Left lung (tissue), 14 donors: ENCODE measurements at places on chromosomes 12 and 14.
A peak's percentile ranks its signal among the peaks of the same experiment; 100 is the strongest.

DNA sequence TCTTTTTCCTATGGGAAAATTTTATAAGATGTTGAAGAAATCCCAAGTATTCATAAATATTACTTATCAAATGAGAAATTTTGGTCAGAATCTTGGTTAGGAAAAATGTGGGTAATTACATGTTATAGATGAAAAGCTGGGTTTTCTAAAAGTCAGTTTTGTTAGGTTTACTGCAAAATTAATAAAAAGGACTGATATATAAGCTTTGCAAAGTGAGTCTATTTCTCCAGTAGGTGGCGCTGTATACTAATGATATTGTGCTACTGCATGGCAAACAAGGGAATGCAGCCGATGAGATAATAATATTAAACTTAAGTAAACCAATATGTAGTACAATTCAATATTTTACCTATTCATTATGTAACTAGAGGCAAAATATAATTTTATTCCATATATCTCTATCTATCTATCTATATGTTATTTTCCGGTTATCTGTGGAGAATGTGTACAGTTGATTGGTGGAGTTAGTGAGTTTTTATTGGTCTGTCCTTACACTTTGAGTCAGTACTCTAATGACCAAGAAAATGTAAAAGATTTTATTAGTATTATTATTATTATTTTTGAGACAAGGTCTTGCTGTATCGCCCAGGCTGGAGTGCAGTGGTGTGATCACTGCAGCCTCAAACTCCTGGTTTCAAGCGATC is 32.9 kb downstream of the MIPOL1 start:
- DNase-seq: no peak

- peak; percentile 43 for DNase-seq
Observed at GRCh38 chr12:1203735-1204019, 212.7 kb downstream of the ERC1 start.

DNA sequence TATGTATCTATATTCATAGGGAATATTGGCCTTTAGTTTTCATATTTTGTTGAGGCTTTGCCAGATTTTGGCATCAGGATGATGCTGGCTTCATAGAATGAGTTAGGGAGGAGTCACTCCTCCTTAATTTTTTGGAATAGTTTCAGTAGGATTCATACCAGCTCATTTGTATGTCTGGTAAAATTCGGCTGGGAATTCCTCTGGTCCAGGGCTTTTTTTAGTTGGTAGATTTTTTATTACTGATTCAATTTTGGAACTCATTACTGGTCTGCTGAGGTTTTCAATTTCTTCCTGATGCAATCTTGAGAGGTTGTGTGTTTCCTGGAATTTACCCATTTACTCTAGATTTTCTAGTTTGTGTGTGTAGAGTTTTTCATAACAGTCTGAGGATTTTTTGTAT is 175.2 kb downstream of the EPS8 start:
- no peak for DNase-seq

- peak; percentile 65 for DNase-seq
Observed at GRCh38 chr14:68016255-68016914, 196.8 kb downstream of the RAD51B start.

DNA sequence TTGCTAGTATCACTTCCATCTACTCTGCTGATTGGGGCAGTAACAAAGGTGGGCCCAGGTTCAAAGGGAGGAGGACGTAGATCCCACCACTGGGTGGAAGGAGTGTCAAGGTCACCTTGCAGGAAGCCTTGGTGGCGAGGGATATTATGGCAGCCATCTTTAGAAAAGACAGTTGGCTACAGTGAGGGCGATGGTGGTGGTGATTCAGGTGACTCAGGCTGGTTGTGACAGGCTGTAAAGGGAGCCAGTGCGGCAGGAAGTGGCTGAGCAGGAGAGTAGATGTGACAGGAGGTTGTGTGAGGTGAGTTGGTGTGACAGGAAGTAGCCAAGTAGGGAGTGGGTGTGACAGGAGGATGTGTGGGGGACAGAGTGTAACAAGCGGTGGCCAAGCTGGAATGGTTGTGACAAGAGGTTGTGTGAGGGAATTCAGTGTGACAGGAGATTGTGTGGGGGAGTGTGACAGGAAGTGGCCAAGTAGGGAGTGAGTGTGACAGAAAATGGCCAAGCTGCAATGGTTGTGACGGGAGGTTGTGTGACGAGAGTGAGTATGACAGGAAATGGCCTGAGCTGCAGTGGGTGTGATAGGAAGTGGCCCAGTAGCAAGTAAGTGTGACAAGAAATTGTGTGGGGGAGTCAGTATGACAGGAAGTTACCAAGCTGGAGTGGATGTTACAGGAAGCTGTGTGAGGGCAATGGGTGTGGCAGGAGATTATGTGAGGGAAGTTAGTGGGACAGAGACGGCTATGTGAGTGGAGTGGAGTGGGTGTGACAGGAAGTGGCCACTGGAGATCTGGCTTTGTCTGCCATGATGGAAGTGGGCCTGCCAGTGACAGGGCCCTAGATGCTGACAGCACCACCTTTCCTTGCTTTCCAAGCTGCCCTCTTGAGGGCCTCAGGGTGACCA is 136.5 kb upstream of the MYL2 start:
- DNase-seq: peak; percentile 46

- no peak for DNase-seq
Observed at GRCh38 chr12:76113800-76114757, 29.6 kb upstream of the NAP1L1 start.

GRCh38 chr14:104992501-104992900 is 6.9 kb downstream of the CLBA1 start:
- DNase-seq: no peak

GRCh38 chr12:96473394-96474093 is 15.8 kb upstream of the CFAP54 start:
- DNase-seq: no peak

DNA sequence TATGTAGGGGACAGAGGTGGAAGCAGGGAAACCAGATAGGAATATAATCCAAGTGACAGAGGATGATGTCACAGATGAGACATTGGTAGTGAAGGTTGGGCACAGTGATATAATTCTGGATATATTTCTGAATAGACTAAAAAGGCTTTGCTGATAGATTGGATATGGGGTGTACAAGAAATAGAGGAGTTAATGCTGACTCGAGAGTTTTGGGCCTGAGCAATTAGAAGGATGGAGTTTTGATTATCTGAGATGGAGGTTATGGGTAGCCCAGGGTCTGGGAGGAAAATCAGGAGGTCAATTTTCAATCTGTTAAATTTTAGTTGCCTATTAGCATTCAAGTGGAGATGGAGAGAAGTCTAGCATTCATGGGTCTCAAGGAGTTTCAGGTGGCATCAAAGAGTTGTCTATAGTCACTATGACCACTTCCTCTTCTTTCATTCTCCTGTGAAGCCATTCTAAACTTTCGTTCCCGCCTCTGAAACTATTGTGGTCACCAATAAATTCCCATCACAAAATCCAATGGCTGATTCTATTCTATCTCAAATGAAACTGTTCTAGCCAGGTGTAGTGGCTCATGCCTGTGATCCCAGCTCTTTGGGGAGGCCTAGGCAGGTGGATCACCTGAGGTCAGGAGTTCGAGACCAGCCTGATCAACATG is 10.6 kb upstream of the ANO6 start:
- DNase-seq: no peak

- no peak for DNase-seq
Observed at GRCh38 chr14:96926001-96926400, 128.8 kb downstream of the VRK1 start.

DNA sequence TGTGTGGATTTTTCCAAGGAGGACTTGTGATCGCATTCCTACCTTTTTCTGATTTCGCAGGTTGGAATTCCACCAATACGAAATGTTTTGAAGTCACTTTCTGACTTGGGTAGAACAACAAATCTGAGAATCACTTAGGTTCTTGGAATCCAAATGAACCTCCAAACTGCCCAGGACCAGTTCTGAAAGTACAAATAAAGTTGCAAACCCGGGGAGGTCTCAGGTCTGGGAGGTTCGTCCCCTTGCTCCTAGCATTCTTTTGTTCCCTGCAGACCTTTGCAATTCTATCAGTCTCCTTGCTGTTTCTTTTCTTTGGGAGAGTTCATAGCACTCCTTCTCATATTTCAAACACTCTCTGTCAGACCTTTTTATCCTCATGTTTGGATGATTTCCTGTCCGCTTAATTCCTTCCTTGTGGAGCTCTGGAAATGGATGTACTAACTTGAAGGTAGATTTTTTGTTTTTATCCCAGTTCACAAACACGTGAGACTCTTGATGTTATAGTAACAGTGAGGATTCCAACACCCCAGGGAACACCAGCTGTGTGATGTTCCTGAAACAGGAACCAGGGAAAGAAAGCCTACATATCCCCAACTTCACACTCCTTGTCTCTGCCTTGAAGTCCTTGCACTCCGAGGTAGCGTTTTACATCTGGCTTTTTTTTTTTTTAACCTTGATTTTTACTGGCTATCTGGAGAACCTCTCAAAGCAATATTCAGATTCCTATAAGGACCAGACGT is 70.6 kb downstream of the TMEM132C start:
- no peak for DNase-seq

DNA sequence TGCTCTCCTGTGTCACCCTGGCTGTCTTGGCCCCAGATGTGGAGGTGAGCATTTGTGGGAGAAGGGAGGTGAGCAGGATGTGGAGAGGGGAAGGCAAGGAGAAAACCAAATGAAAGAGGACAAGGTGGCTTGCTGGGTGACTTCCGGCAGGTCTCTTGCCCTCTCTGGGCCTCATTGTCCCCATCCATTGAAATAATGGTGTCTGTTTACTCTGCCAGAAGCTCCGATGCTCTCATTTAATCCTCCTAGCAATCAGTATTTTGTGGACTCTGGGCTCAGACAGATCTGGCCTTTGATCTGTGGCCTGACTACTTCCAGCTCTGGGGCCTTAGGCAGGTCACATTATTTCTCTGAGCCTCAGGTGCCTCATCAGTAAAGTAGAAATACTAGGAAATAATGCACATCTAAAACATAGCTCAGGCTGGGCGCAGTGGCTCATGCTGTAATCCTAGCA is 30.6 kb downstream of the MVK start:
- no peak for DNase-seq

DNA sequence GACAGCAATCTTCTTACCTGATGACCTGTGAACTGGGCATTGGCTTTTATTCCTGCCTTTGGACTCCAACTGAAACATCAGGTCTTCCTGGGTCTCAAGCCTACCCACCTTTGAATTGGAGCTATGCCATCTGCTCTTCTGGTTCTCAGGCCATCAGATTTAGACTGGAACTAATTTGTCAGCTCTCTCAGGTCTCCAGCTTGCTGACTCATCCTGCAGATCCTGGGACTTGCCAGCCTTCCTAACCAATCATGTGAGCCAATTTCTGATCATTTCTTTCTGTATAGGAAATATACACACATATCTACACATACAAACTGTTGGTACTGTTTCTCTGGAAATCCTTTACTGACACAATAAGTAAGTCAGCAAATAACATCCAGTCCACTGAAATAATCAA is 65.3 kb upstream of the TSPAN8 start:
- DNase-seq: no peak

- peak; percentile 38 for DNase-seq
Observed at GRCh38 chr14:73717266-73717665, 3.1 kb upstream of the PNMA1 start.

DNA sequence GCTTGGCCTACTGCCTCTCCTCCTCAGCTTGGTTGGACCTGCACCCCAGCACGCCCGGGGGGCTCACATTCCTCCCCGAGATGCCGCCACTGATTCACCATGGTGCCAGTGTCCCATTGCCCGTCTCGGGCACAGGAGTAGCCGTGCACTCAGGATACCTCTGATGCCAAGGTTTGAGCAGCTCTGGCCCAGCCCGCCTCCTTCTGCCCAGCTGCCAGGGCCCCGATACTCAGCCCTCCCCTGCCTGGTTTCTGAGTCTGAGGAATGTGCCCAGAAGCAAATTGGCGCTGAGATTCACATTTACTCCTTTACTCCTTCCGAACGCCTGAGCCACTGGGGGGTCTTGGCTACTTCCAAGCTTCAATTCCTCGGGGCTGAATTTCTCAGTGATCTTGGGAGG is 63.5 kb downstream of the NINJ2 start:
- no peak for DNase-seq

DNA sequence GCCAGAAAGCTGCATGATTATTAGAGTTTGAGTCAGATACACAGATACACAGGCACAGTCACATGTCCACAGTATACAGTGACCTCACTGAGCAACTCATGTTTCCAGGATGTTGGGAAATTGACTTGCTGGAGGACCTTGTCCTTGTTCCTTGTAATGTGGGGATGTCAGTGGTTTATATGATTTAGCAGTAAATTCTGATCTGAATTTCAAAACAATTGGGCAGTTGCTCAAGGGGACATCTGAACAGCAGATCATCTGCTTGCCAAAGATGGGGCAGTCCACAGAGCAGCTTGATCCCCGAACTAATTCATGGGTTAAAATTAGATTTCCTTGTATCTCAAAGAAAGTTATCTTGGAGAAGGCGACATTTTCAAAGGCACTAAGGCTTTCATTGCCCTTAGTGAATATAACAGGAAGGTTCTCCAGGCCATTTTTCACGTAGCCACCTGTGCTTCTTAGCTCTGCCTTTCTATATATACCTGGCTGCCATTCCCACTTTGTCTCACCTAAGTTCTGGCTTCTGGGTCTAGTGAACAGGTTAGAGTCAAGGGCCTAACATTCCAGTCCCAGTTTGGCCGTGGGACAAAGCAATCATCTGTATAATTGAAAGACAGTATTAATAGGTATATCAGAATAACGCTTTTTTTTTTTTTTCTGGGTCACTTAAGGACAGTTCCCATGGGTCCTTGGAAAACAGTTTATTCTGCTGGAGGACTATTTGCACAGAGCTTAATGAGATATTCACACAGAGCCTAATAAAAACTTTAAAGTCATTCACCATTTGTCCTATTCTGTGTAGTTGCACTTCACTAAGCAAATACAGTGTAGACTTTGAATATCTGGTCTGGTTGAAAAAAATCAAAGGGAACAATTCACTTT is 64.9 kb upstream of the STRN3 start:
- DNase-seq: no peak

DNA sequence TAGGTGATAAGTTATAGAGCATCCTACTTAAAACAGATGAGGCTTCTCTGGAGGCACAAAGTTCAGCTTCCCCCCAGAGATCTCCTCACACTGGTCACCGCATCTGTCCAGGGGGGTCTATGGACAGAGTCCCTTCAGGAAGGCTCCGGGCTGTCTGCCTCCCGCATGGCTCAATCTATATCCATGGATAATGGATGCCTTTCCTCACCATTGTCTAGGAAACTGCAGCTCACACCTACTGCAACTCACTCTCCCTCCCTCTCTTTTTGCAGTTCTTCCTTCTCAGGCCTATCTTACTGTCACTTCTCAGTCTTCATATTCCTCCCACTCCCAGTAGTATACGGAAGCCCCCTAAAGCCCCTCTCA is 100.6 kb upstream of the BCL2L14 start:
- no peak for DNase-seq
